ENCODE measurements at places on chromosomes 7 and 10. TPM values are rescaled to one million over a fixed set of nuclear protein-coding genes. Genes with fewer than 3 reads are reported as not detected.

Gene PRRT4
- 0.03 TPM for polyA plus RNA-seq

- DNase-seq: no peak
Measured at GRCh38 chr7:101953248-101953819, 135.9 kb downstream of the CUX1 start.

DNA sequence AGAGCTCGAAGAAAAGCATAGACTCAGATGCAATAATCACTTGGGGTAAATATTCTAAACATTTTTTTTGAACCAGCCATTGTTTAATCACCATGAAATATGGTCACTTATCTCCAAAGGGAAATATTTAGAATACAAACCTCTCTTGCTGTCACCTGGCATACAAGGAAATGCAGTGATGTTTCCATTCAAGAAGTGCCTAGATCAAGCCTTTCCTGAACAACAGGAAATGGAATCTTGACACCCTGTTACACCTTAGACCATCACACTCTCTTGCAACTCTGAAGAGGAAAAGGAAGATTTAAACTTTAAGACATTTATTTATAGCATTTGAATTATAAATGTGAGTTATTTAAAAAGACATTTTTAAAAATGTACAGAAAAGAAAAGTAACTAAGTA, 263.0 kb upstream of the BMPER start:
- DNase-seq: no peak

GRCh38 chr7:99465421-99465768, 572 bp downstream of the ATP5MF start:
- DNase-seq: no peak

DNA sequence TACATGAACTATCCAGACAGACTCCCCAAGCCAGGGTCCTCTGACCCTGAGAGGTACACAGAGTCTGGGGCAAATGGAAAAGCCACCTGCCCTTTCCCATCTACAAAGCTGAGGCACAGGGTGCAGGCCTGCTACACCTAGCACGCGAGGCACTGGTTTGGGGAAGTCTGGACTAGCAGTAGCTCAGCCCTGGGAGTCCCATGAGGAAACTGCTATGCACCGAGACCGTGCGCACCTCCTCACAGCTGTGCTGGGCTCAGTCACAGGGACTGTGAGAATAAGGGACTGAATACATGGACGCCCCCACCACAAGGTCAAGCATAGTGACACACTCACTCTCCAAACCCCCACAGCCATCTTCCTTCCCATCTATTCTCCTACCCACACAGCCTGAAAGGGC, 8.2 kb downstream of the MAT1A start:
- DNase-seq: no peak

DNA sequence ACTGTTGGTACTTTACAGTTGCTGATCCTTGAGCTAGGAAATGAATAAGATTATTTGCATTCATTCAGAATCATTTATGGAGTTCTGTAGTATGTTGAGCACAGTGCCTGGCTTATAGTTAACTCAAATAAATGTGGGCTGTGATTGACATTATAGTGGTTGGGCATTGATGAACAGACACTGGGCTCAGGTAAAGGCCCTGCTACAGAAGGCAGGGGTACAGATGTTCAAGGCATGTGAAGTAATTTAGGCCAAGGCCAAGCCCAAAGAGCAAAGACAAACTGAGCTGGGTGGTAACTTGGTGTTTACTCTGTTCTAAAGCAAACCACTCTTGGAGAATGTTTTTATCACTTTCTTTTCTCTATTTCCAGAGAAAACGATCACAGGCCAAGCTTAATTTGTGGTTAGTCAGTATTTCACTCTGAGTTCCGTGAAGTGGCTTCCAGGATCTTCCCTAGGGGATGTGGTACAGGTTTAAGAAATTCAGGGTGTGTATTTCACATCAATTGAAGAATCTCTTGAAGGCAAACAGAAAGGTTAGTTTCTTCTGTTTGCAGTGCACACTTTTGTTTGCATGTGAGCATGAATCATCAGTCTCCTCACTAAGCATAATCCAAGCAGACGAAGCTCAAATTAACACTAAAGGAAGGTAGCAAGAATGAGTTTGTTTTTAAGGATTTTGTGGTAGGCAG, 113.9 kb upstream of the PRR15 start:
- DNase-seq: no peak

DNA sequence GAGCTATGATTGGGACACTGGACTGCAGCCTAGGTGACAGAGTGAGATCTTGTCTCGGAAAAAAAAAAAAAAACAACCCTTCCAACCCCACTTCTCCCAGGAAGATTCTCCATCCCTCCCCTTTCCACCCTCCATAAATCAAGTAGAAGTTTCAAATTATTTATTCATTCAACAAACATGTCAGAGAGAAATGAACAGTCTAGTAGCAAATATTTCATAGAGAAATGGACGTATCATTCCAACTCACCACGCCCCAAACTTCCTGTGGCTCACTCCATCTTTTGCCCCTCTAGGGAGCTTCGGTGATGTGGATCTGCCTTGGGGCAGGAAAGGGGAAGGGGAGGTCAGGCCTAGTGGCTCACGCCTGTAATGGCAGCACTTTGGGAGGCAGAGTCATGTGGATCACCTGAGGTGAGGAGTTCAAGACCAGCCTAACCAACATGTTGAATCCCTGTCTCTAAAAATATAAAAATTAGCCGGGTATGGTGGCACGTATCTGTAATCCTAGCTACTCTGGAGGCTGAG, 638 bp upstream of the TRAPPC14 start:
- DNase-seq: no peak

- peak; percentile 39 for DNase-seq
Measured at GRCh38 chr10:69051303-69051702, 36.6 kb upstream of the SRGN start.

DNA sequence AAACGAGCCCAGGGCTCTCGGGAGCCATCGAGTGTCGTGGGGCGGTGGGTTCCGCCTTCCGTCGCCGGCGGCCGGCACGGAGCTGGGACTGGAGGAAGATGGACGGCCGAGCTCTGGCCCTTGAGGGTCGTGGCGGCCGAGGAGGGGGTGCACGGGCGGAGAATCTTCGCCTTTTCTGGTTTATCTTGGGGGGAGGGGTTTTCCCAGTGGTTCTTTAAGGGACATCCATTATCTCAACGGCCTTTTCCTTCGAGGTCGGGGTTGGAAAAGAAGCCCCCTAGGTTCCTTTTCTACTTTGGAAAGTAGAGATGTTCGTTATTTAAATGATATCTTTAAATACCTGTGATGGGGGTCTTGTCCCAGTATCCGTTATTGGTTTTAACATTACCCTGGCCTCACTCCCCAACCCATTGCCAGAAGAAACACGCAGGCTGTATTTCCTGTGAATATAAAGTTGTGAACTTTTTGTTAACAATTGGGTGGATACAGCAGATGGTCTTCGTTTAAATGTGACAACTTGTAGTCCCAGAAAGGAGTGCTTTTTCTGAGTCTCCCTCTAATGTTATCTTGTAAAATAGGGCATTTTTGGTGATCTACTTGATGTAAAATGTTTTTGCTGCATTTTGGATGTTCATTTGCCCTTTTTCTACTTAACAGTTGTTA, 765 bp downstream of the CCAR1 start:
- peak; percentile 30 for DNase-seq

DNA sequence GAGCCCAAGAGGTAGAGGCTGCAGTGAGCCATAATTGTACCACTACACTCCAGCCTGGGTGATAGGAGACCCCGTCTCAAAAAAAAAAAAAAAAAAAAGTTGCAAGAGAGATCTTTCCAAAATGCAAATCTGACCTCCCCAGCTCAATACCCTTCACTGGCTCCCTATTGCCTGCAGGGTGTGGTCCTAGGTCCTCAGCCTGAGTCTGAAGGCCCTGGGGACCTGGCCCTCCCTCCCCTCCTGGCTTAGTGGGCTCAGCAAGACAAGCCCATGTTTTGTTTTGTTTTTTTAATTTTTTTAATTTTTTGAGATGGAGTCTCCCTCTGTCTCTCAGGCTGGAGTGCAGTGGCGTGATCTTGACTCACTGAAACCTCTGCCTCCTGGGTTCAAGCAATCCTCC, 20.6 kb downstream of the SRRM3 start:
- DNase-seq: no peak

Data from endothelial cell of umbilical vein (primary cell).